Mesothelial cell of epicardium (in vitro differentiated cells): ENCODE measurements at places on chromosomes 6 and 20. TPM values are rescaled to one million over a fixed set of nuclear protein-coding genes. Genes with fewer than 3 reads are reported as not detected.

MAS1 gene
- total RNA-seq, result not detected in 3 replicates

PREX1 gene
- total RNA-seq, result 7.9 to 8.6 TPM (median 8.3 TPM) in 3 replicates

COMMD7 gene
- 36.3 to 40.8 TPM (median 39.2 TPM) in 3 replicates for total RNA-seq

DCDC2 gene
- total RNA-seq, result 1.4 to 1.9 TPM (median 1.4 TPM) in 3 replicates

GTF3C6 gene
- total RNA-seq, result 56.6 to 58.8 TPM (median 58.8 TPM) in 3 replicates

TMEM74B gene
- total RNA-seq, result 0.85 to 1.1 TPM (median 0.95 TPM) in 3 replicates

SYTL3 gene
- total RNA-seq, result 5.4 to 6.1 TPM (median 5.5 TPM) in 3 replicates

MUCL3 gene
- not detected in 3 replicates for total RNA-seq

CFAP61 gene
- 0.45 to 0.62 TPM in 2 of 3 replicates, not detected in the other for total RNA-seq

ZFAND3 gene
- 78.9 to 83.5 TPM (median 81.2 TPM) in 3 replicates for total RNA-seq
